Stimulated activated CD4-positive, alpha-beta T cell treated with anti-CD3 and anti-CD28 coated beads, Interleukin-12 subunit alpha, Interleukin-12 subunit beta, amount 100 ng/mL, for 48 hours (primary cell): ENCODE measurements at places on chromosomes 5 and 9.

DNA sequence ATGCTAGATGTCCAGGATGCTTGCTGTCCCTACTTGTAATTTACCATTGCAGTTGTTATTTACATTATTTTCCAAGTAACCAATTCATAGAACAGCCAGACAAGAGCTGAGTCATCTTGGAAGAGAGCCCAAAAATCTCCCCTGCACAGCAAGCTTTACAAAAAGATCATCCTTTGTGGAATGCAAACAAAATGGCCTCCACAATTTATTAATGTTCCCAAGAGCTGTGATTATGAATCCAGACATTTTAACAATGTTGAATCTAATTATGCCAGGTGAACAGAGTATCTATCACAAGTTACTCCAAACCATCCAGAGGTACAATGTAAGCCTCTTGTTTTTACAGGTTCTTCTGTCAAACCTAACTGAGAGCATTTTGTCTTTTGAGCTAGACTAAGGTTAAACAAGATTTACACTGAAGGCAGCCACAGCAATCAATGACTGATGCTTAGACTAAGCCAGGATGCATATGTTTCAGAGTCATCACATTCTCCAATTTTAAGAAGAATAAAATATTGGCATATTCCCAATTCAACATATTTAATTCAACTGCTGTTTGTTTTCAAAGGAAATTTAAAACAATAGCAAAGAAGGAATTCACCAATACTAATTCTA lies 95.3 kb upstream of the SLC12A2 start:
- DNase-seq: no peak

DNA sequence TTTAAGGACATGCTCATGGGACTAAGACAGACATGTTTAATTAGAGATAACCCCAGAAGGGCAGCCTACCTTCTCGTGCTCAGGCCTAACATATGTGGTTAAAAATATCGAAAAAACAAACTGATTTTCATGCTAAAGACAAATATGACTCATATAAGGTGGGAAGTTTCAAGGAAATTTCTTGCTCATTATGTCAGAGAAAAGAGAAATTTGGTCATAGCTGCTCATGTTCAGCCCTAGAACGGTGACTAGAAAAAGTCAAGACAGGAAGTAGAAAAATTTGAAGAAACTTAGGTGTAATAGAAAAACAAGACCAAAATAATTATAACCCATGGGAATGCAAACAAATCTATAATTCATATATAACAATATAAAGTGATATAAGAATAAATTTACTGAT lies 120.6 kb downstream of the PRDM9 start:
- DNase-seq: no peak

DNA sequence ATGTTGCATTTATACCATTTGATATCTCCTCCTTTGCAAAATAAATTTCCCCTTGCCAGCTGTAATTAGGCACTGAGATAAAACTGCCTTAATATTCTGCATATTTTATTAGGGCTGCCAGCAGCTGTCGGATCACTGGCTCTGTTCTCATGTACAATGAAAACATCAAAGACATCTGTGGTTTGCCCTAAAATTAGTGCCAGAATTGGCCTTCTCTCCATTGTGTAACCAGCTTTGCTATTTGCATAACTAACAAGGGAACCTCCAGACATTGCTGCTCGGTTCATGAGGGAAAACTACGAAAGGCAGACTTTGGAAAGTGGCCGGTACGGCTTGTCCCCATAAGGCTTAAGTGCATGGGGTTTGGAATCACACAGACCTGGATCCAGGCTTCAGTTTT lies 45.5 kb upstream of the KIF2A start:
- no peak for DNase-seq

GRCh38 chr9:110141227-110141793 lies 66.6 kb downstream of the C9orf152 start:
- DNase-seq: no peak

GRCh38 chr9:84996029-84996428 lies 326.5 kb downstream of the NTRK2 start:
- DNase-seq: no peak

- no peak for DNase-seq
Observed at GRCh38 chr5:150595466-150596031, 44.9 kb upstream of the SYNPO start.

DNA sequence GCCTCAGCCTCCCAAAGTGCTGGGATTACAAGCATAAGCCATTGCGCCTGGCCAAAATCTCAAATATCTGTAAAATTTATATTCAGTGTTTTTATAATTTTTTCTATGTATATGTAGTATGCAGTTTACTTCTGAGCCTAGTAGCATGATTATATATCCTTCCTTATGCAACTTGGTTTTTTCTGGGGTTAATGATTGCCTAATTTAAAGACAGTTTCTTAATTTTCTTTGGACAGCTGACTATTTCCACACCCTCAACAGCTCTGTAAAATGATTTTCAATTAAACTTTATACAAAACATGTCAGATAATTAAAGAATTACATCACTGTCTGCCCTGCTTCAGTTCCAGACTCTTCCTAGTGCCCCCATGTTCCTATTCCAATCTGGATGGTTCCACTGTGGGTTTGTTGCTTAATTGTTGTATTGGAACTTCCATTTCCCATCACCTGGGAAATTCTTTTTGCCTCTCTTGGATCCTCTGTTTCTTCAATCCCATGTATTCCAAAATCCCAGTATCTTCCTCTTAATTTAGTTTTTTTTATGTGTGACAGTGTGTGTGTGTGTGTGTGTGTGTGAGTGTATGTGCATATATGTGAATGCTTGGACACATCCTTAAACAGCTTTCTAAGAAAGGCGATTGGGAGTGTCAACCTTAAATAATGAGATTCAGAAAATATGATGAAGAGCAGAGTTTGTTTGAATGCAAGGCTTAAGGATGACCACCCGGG lies 53.2 kb downstream of the C5orf22 start:
- DNase-seq: no peak

- no peak for DNase-seq
Observed at GRCh38 chr5:66718374-66719002, 122.3 kb downstream of the MAST4 start.

GRCh38 chr9:112176524-112176923 lies 1.4 kb upstream of the SUSD1 start:
- no peak for DNase-seq

DNA sequence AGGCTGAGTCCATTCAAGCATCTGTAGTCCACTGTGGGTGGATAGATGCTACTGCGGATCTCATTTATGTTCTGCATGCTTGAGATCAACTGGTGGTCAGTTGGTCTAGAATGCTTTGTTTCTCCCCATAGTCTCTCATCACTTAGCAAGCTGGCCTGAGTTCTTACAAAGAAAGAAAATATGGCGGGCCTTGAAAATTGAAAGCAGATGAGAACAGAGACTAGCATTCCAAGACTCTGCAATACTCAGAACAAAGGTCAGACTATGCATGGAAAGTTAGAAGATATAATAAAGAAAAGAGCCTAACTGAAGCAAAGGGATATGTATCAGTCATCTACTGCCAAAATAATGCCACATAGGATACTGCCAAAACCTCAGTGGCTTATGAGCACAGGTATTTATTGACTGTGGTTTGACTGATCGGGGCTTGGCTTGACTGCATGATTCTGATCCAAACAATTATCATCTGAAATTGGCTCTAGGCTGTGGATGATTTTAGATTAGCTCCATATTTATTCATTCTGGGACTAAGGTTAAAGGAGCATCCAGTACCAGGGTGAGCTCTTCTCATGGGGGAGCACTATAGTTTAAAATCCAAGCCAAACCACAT lies 258.9 kb downstream of the TAF11L14 start:
- DNase-seq: no peak

DNA sequence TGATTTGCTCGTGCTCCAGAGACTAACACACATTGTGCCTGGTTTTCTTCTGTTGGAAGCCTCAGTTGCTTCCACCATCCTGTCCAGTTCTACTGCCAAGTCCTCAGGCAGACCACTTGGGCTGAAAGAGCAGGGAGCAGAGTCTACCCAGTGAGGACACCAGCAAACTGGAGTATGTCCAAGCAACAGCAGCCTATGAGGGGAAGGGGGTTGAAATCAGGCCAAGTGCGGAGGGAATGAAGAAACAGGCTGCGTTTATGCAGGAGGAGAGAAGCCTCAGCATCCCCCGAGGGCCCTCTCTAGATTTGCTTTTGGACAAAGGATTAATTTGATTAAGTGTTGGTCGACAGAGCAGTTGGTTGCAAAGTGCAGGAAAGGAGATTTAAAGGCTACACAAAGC lies 14.5 kb downstream of the DOCK2 start:
- no peak for DNase-seq
